ENCODE measurements at places on chromosomes 12 and 14.

- DNase-seq: no peak
These were observed 392.8 kb downstream of the SOX5 start for GRCh38 chr12:23556661-23557060.

- DNase-seq: no peak
These were observed 1036.5 kb upstream of the NOVA1 start for GRCh38 chr14:27634056-27634970.

DNA sequence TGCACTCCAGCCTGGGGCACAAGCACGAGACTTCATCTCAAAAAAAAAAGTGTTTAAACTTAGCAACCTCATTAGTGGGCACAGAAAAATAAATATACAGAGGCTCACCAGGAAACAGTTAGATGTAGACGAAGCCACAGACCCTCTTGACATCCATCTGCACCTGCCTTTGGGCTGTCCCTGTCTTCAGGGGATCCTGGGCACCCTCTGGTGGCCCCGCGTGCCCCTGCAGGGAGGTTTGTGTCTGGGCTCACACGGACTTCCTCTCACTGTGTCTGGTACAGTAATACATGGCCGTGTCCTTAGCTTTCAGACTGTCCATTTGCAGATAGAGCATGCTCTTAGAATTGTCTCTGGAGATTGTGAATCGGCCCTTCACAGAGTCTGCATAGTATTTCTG lies 916.5 kb downstream of the TMEM121 start:
- peak; percentile 14 for DNase-seq

DNA sequence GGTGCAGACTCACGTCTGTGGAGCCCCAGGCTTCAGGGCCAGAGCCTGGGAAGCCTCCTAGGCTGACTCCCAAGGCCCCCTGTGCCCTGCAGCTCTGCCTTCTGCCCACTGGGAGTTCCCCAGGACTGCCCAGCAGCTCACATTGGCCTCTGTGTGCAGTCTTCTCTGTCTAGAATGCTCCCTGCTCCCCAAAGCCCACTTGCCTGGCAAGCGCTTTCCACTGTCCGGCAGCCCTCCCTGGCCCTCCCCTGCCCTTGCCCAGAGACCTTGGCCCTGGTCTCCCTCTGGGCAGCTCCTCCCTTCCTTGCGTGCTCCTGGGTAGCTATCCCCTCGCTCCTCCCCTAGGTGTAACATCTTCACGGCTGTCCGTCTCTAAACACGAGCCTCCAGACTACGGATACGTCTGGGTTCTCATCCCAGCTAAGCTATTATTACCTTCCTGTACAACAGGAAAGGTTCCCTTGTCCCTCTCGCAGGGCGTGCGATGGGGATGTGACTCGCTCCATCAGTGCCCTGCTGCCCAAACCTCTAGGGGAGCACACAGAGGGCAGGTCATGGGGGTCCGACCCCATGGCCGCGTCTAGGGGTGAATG lies 325.5 kb upstream of the RTL1 start:
- DNase-seq: no peak

GRCh38 chr14:58280954-58281787 lies 17.2 kb upstream of the ARID4A start:
- peak; percentile 19 for DNase-seq

- DNase-seq: no peak
These were observed 77.4 kb downstream of the FBXL14 start for GRCh38 chr12:1517007-1517406.

GRCh38 chr12:69419701-69420100 lies 50.5 kb upstream of the FRS2 start:
- no peak for DNase-seq

DNA sequence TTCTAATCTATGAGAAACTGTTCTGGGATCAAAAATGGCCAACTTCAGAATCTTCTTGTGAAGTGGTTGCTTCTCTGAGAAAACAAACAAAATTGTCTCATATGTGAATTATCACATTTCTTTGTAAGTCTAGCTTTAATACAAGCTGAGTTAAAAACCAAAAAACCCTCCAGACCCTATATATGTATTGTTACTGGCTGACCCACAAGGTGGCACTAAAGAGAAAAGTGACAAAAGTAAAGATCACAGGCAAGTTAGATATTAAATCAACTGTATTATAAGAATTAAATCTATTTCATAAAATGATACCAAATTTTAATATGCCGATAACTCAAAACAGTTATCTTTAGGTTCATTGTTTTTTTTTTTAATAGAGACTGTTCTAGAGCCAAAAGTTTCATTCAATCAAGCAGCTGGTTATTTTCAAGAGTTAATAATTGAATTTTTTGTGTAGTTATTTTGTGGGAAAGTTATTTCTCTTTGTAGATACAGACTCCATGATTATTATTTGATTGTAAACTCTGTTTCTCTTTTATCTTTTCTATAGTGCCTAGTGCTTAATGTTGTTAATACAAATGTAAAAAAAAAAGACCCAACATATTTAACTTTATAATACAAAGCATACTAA lies 7.5 kb upstream of the TRHDE start:
- no peak for DNase-seq

- DNase-seq: no peak
These were observed 413.6 kb downstream of the BTG1 start for GRCh38 chr12:91732086-91732485.

DNA sequence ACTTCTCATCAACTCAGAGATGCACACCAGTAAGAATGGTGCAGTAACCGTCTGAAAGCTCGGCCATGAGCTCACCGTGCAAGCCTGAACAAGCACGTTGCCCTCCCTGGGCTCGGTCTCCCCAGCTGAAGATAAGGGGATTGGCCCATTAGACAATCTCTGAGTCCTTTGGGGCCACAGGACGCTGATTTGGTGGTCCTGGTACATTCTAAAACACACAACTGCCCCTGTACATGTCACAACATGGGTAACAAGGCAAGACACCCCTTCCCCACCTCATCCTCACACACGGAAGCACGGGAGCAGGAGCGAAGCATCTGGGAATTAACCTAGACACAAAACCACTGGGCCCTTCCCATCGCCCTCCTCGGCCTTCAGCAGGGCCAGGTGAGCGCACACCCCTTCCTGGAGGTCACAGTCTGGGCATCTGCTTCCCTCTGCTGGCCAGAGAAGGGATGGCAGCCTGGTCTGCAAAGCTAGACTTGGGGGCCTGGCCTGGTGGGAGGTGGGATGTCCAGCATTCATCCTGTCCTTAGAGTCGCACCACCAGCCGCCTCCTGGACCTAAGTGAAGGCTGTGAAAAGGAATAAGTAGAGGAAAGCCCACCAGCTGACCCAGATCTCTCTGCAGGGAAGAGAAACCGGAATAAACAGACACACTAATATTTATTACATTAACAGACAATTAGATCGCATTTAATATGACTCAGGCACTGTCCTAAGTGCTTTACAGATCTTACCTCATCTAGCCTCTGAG lies 18.9 kb upstream of the SMUG1 start:
- DNase-seq: peak; percentile 66

GRCh38 chr14:22973217-22974032 lies 8.9 kb downstream of the AJUBA start:
- no peak for DNase-seq

- DNase-seq: no peak
These were observed at the start of gene SLC6A12 for GRCh38 chr12:214003-214741. TSS of gene SLC6A12 (minus strand) at chr12:214157. CDS start at chr12:209986, 4,171 bp downstream.

DNA sequence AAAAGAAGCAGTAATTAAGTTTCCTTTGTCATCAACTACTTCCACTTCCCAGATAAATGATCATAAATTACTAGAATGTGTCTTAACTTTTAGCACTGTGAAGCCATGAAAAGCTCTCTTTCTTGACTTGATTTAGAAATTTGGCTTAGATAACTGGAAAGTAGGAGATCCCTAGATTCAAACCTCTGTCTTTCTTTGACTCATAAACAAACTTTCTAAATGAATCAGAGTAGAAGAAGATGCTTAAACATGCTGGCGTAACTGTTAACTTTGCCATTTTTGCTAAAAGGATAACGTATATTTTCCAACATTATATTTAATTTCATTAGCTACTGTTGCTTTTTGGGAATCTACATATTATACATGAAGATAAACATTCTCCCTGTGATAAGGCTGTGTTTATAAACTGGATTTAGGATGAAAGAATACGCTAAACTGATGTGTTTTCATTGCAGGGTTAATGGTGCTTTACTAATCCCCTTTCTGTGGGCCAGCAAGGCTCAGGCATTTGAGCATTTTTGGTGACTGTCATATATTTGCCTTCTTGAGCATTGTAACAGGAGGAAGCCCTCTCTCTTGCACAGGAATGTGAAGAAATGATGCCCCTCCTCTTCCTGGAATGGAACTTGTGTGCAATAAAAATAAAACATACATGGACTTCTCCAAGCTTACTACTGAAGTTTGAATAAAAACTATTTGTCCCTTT lies 301.4 kb downstream of the BMP4 start:
- no peak for DNase-seq

GRCh38 chr12:9064815-9065606 lies 50.7 kb downstream of the A2M start:
- DNase-seq: no peak

- no peak for DNase-seq
These were observed 314.9 kb downstream of the TMEM121 start for GRCh38 chr14:105841022-105842009.

GRCh38 chr14:34161351-34162082 lies 210.6 kb upstream of the EGLN3 start:
- no peak for DNase-seq

DNA sequence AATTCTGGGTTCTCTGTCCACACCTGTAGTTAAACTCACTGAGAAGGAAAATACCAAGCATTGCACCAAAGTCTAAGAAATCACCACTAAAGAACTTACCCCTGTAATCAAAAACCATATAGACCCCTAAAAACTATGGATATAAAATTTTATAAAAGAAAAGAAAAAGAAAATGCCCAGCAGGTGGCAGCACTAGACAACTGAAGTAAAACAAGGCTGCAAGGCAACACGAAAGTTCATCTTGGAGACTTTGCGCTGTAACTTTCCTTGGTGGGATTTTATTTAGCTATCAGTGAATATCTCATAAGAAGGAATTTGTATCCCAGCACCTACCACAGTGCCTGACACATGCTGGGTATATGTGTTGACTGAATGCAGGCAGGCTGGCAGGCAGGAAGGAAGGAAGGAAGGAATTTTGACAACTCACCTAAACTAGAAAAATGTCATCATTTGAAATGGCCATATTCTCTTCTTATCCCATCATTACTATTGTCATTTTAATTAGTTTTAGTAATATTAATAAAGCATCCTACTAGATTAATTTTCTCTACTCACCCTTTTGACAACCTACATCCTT lies 68.2 kb upstream of the ETV6 start:
- peak; percentile 20 for DNase-seq

GRCh38 chr12:92341065-92341668 lies 195.5 kb upstream of the BTG1 start:
- DNase-seq: no peak

DNA sequence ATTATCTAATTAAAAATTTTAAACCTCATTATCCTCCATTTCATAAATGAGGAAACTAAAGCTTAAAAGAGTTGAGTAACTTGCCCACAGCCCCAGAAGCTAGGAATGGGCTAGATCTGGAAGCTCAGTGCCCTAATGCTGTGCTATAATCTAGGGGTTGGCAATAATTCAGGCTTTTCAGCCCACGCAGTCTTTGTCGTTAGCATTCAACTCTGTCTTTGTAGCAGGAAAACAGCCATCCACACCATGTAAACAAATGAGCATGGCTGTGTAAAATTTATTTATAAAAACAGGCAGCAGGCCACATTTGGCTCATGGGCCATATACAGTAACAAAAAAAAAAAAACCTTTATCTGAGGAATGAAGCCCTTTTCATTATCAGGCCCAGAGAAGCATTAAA lies 92.4 kb upstream of the OVCH1 start:
- no peak for DNase-seq

GRCh38 chr12:57730336-57731067 lies 8.0 kb downstream of the AGAP2 start:
- DNase-seq: no peak

- no peak for DNase-seq
These were observed 109.0 kb downstream of the CHST11 start for GRCh38 chr12:104565606-104566243.

GRCh38 chr12:12305568-12306300 lies 38.9 kb upstream of the LRP6 start:
- no peak for DNase-seq

DNA sequence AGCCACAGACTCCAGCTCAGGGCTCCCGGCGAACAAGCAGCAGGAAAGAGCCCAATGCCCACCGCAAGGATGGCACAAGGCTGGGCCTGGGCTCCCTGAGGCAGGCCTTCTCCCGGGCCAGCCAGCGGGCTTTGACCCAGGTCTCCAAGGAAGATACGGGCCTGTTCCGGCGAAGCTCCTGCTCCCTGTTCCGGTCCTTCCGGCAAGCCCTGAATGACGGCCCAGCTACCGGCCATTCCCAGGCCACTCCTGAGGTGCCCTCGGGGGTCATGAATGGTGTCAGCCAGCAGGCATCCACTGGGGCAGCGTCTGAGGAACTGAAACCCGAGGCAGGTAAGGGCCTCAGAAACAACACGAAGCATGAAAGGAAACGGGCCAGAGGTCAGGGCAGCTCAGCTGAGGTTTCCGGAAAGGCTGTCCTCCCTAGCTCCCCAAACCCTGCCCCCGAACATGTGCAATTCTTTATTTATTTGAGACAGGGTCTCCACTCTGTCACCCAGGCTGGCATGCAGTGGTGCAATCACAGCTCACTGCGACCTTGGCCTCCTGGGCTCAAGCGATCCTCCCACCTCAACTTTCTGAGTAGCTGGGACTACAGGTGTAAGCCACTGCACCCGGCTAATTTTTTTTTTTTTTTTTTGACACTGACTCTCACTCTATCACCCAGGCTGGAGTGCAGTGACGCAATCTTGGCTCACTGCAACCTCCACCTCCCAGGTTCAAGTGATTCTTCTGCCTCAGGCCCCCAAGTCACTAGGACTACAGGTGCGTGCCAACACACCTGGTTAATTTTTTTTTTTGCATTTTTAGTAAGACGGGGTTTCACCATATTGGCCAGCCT lies 6.0 kb downstream of the EXOC3L4 start:
- DNase-seq: no peak

GRCh38 chr12:52980650-52981423 lies 25.4 kb upstream of the EIF4B start:
- peak; percentile 73 for DNase-seq

- DNase-seq: no peak
These were observed 21.4 kb upstream of the CLMN start for GRCh38 chr14:95341115-95341514.

GRCh38 chr14:70188659-70189455 lies at the start of gene SLC8A3:
TSS of gene SLC8A3 (minus strand) at chr14:70188951. CDS start at chr14:70168422, 20,529 bp downstream.
- no peak for DNase-seq

GRCh38 chr12:132268674-132269073 lies 60.7 kb downstream of the GALNT9 start:
- DNase-seq: no peak

GRCh38 chr12:24095245-24095644 lies 145.8 kb upstream of the SOX5 start:
- no peak for DNase-seq

- no peak for DNase-seq
These were observed 876.0 kb upstream of the FBXO33 start for GRCh38 chr14:40308240-40308639.
